ENCODE measurements at places on chromosomes 2 and 18.

DNA sequence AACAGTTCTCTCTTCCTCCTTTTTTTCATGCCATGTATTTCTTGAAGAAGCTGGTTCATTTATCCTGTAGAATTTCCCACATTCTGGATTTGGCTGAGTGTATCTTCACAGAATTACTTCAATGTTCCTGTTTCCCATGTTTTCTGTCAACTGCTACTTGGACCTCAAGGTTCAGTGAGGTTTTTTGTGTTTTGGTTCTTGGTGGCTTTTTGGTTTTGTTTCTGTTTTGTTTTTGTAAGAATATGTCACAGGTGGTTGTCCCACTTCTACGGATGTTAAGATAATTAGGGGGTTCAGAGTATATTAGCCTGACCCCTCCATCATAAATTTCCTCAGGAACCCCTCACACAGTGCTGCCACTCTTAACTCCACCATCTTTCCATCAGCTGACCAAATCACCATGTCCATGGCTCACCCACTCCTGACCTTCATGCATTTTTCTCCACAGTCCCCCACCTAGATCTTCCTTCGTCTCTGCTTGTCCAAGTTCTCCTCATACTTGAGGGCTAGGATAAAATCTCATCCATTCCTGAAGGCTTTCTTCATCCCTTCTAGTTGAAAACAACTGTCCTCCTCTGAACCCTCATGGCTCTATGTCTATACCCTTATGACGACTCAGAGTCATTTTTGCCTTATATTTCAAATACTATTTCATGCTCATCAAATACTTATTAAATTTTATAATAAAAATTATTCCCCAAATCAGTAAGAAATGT is 40.4 kb downstream of the PLEKHM3 start:
- DNase-seq = no peak

GRCh38 chr2:236975766-236976165 is 109.9 kb upstream of the COPS8 start:
- DNase-seq = no peak

GRCh38 chr2:3604991-3605961 is 10.4 kb downstream of the COLEC11 start:
- no peak for DNase-seq

DNA sequence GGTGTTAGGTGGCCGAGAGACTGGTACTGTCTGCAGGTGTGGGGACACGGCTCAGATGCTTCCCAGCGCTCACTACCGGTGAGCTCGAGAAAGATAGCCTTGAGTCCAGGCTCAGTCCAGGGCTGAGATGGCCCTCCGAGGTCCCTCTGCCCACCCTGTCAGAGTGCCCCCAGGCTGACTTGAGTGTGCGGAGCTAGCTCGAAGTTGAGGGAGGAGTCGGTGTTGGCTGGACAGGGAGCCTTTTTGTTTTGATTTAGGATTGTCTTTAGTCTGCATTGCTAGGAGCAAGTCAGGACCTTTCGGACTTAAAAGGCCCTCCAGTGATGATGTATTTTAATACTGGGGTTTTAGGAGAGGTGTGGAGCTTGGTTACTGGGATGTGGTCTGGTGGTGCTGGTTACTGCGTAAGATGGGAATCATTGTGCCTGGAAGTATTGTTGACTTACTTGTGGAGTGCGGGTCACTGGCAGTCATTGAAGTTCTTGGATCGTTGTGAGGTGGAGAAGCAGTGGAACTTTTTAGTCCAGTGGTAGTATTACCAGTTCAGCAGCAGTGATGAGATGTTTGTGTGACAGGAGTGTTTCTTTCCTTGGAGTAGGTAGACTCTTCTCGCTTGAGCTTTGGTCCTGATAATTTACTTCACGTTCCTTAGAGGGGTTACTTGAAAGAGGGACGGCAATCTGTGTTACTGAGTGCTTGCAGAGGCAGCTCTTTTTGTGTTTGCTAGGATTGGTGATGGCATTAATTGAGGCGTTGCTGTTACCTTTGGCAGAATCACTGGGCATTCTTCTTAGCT is 633 bp downstream of the KIAA1328 start:
- peak; percentile 40 for DNase-seq

Measured in esophagus squamous epithelium (tissue), 5 donors.